ENCODE measurements at places on chromosomes 4 and X.

GRCh38 chr4:175017751-175018150 lies 99.6 kb downstream of the ADAM29 start:
- no peak for DNase-seq

DNA sequence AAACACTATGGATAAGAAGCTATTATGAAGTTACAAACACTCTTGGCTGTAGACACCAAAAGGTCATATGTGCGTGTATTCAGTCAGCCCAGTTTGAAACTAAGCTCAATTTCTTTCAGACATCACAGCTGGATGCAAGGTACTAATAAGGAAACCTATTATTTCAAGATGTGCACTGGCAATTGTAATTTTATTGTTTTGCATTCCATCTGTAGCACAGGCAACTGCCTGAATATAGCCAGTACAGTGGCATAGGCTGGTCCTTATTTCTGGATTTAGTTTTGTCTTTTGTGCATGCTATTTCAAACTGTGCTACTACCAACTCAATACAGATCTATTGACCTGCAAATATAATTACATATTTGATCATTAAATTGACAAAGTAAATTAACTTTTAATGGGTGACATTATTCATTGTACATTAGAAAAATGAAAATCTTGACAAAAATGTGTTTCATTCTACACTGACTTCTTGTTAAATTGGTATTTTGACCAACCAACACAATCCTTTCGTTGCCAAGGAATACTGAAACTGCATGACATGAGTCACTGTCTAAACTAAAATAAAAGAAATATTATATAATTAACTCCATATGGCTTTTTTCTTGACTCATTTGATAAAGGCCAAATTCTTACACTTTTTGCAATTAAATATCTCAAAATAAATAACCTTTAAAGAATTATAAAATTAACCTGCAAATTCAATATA lies 594.3 kb upstream of the ADGRL3 start:
- no peak for DNase-seq

DNA sequence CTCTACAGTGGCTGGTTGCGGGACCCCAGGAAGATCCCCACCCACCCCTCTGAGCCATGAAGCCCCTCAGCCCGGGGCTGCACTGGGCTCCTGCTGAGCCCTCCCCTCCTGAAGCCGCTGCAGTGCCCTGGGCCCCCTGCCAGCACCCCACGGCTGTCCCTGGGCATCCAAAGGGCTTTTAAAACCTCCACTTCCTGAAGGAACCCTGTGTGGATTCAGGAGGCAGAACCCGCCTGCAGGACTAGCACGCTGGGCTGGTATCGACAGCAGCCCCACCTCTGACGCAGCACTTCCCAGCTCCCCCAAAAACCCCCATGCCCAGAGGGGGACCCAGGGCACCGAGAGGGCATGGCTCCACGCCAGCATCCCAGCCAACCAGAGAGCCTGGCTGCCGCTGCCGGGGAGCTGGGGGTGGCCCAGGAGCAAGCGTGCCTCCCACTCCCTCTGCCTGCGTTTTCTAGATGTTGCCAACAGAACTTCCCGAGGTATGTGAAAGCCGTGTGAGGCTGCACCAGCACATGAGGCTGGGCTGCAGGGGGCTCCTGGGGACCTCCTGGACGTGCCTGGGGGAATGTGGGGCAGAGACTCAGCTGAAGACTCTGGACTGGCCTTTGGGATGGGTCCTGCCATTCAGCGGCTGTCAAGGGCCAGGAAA lies 6.3 kb downstream of the MXD4 start:
- DNase-seq: no peak

DNA sequence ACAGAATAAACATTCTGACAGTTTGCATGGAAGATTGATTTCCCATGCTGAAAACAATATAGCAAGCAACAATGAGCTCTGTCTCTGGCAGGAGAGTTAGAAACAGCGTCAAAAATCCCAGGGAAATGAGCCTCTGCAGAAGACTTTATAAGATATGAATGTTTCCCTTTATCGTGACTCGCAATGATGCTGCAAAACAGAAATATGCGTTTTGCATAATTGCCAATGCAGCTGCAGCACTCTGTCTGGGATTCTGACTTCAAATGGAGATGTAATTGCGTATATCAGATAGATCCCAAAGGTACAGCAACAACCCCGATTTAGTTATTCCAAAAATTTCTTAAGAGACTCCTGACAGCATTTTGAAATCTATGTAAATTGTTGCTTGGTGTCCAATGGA lies 702.4 kb upstream of the EPHA5 start:
- no peak for DNase-seq

DNA sequence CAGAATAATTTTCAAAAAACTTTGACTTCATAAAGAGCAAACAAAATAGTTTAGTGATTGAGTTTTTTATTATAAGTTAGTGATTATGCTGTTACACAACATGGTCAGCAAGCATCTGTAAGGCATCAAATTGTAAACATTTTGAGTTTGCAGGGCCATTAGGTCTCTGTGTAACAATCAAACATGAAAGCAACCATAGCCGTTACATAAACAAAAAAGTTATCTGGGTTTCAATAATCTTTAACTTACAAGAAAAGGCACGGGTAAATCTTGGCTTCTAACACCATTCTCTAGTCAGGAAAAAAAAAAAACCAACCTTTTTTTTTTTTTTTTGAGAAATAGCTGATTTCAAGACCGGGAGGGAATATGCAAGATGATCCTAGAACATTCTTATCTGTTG lies 1941.1 kb downstream of the PCDH7 start:
- DNase-seq: no peak

DNA sequence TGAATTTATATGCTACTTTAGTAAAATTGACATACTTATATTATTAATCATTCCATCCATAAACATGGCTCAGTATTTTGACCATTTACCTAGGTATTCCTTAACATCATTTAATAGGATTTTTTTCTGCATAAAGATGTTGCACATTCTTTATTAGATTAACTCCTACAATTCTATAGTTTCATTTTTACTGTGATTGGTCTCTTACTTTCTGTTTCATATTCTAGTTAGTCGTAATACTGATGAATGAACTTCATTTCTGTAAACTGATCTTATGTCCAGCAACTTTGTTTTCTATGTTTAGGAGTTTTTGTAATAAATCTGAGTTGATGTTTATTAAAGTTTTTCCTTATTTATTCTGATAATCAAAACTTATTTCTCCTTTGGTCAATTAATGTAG lies 278.2 kb upstream of the CXXC4 start:
- DNase-seq: no peak

DNA sequence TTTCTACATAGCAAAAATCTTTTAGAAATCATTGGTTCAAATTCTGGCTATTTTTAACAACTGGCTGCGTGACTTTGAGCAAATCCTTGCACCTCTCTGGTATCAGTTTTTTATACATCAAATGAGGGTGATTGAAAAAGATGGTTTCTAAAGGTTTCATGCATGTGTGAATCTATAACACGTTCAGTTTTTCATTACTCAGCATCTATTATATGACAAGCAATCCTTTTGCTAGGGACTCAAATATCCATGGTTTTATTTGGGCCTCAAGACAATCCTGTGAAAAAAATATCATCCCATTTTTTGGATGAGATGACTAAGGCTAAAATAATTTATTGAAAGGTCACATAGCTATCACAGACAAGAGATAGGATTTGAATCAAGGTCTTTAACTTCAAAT lies 884 bp downstream of the HEPH start:
- no peak for DNase-seq

- DNase-seq: no peak
Observed at GRCh38 chr4:31530555-31530954, 810.4 kb downstream of the PCDH7 start.

- no peak for DNase-seq
Observed at GRCh38 chr4:186627226-186627865, 72.0 kb upstream of the MTNR1A start.

DNA sequence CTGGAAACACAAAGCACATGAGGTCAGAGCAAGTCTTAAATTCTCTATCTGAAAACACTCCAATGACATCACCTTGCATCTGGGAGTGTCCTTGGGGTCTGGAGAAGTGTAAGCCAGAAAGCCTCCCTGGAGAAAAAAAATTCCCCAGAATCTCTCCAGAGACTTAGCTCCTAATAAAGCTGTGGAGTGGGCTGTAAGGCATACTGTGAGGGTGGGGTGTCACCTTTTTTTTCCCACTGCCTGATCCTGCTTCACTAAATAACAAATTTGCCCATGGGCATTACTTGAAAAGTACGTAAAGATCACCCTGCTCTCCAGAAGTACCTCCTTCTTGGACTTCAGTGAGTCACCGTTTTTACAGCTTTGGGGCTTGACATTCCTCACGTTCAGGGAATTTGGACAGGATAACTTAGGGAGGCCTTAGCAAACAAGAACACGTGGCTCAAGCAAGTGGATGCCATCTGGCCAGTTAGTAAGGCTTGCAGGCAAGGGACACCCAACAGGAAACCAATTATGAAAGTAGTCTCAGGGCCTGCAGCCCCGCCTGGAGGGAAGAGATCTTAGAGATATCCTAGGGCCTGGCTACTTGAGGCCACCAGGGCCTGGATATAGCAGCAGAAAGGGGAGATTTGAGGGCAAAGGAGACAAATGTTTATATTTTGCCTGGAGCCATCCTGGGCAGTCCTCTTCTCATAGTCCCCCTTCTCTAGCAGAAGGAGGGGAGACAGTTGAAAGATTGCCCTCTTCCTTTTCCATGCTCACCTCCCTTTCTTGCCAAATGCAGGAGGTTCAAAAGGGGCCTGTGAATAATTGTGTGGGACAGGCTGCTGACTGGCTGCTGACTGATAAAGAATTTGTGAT lies 60.1 kb upstream of the PLAC1 start:
- DNase-seq: no peak

- DNase-seq: no peak
Observed at GRCh38 chrX:13216139-13216538, 103.7 kb downstream of the ATXN3L start.

GRCh38 chr4:31620476-31620875 lies 900.3 kb downstream of the PCDH7 start:
- DNase-seq: no peak

DNA sequence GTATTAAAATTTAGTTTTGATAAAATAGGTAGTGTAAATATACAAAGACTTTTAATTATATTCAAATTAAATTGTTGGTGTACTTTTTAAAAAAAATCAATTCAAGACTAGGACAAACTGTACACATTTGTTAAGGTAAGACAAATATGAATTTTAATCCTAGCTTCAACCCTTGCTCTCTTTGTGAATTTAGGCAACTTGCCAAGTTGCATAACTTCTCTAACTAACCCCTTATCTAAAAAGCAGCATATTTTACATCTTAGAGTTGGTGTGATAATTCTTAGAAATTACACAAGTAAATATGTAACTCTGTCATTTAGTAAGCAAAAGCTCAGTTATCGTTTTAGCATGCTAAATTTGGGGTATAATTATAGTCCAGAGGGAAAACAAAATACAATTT lies 78.1 kb upstream of the FSTL5 start:
- no peak for DNase-seq

DNA sequence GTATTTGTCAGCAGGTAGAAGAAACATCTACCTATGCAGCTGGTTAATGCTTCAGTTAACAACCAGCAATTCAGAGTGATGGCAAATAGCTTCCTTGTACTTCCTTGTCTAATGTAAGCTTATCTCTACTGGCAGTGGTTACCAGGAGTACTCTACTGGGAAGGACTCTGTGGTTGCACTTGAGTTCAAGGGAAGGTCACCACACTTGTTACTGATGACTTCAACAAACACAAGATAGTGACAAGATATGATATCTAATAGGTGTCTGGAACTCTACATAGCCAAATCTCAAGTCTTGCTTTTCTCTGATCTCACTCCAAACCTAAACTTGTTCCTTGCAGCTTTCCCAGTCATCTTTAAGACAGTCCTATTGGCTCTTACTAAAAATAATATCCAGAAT lies 1644.9 kb upstream of the TENM3 start:
- DNase-seq: no peak

GRCh38 chrX:149979126-149979644 lies 40.9 kb upstream of the EOLA2 start:
- no peak for DNase-seq

Measured in CD4-positive, alpha-beta T cell treated with Interferon alpha-2 for 1 hour (primary cell).